Camera-type eye (tissue), 1 donor: ENCODE measurements at places on chromosomes 7 and 10. TPM values are rescaled to one million over a fixed set of nuclear protein-coding genes. Genes with fewer than 3 reads are reported as not detected.

PNLIPRP1 gene
- not detected for total RNA-seq

TNS3 gene
- 74.2 TPM for total RNA-seq

NUP205 gene
- 62.1 TPM for total RNA-seq

HOXA2 gene
- not detected for total RNA-seq

ITGA8 gene
- 42.4 TPM for total RNA-seq

TIMM23B gene
- 27.1 TPM for total RNA-seq

CALML3 gene
- total RNA-seq: 0.33 TPM

CYP3A7 gene
- total RNA-seq: not detected

OR9A2 gene
- not detected for total RNA-seq

TAF5 gene
- total RNA-seq: 12.9 TPM

PILRA gene
- 1.8 TPM for total RNA-seq

PRLHR gene
- not detected for total RNA-seq

RBP3 gene
- 348 TPM for total RNA-seq

CPA4 gene
- total RNA-seq: 3.6 TPM

SEMA3A gene
- total RNA-seq: 134 TPM

ZPBP gene
- 5.7 TPM for total RNA-seq

CFTR gene
- total RNA-seq: 2.5 TPM

CPXM2 gene
- 27.7 TPM for total RNA-seq

HPSE2 gene
- 0.33 TPM for total RNA-seq

ZNF92 gene
- 24.9 TPM for total RNA-seq
